ENCODE measurements at places on chromosomes 6 and 20.

- DNase-seq = no peak
These were observed 88.3 kb downstream of the SSR1 start for GRCh38 chr6:7224731-7225130.

GRCh38 chr6:1123386-1124375 is 188.2 kb upstream of the FOXQ1 start:
- no peak for DNase-seq

GRCh38 chr6:7431313-7431673 is 41.7 kb downstream of the RIOK1 start:
- no peak for DNase-seq

DNA sequence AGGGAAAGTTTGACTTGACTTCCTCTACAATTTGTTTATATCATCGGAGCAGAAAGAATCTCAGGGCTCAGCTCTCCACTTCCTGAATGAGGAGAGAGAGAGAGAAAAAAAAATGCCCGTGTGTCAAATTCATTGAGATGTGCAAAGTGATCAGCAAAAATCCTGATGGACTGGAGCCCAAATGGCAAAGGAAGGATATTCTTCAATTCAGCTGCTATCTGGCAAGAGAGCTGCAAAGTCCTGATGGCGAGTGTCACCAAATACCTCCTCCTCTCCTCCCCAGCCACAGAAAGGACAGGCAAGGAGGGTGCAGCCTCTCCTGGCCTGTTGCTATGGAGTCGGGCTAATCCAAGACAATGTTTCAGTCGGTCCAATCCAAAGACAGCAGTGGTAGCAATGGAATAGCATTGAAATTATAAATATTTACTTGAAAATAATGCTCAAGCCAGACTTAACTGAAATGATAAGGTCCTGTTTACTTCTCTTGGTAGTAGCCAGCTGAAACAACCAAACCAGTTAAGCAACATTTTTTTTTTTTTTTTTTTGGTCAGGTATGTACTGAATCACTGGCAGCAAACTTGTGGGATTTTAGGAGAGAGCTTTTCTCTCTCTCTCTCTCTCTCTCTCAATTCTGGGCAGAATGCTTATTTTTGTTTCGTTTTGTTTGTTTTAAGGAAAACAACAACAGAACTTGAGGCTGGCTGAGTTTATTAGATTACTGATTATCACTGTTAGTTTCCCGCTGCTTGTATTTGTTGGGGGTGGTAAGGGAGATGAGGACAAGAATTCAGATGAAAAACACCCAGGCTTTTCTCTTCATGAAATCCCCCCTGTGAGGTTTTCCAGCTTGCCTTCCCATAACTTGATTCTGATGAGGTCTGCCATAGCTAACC is 204.2 kb downstream of the BCAS1 start:
- DNase-seq = no peak

- DNase-seq = no peak
These were observed 100.1 kb downstream of the EPB41L2 start for GRCh38 chr6:130962966-130963365.

- no peak for DNase-seq
These were observed 203.8 kb downstream of the TAF4 start for GRCh38 chr20:61861858-61862257.

GRCh38 chr6:1597121-1597744 is 12.5 kb upstream of the FOXC1 start:
- DNase-seq = no peak

DNA sequence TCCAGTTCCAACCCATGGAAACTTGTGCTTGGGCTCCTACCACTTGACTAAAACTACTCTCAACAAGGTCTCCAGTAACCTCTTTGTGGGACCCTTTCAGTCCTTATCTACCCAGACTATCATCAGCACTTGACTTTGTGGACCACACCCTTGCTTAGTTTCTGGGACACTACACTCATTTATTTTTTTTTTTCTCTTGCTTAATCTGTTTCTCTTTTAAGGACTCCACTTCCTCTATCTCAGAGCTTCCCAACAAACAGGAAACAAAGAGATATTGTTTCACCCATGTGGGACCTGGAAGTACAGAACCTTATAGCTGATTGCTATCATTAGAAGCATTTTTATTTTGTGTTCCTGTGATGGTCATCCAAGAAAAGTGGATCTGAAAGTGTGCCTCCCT is 28.8 kb upstream of the ME1 start:
- DNase-seq = no peak

DNA sequence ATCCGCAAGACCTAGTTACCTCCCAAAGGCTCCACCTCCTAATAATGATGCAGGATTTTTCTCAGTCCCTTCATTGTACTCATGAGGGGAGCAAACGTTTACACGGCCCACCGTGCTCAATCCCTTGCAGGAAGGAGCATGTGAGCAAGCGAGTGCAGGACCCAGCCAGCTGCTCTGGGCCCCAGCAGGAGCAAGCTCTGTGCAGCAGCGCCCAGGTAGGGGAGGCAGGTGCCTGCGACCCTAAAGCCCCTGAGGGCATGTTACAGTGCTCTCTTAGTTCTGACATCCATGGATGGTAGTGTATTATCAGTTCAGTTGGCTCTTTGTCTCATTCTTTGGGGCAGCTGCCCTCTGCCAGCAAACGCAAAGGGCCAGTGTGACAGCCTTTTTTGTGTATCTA is 143.4 kb downstream of the TBXT start:
- no peak for DNase-seq

DNA sequence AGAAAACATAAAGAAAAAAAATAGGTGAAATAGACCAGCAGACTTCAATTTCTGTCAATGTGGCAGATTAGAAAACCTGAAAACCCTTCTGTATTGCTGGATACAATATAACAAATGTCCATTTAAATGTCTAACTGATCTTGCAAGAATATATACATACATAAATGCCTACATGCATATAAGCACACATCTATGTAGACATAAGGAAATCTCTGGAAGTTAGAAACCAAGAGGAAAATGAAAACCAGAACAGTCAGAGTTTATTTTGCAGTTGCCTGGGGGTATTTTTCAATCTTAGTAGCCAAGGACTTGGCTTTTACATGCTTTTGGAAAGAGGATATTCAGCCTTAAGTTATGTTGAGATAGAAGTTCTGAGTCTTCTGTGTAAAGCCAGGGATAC is 184.0 kb downstream of the RPS12 start:
- no peak for DNase-seq

GRCh38 chr6:41723530-41724227 is 11.7 kb downstream of the TFEB start:
- no peak for DNase-seq

- no peak for DNase-seq
These were observed 647.6 kb upstream of the FLRT3 start for GRCh38 chr20:14984768-14985622.

- no peak for DNase-seq
These were observed 17.5 kb upstream of the L3MBTL1 start for GRCh38 chr20:43490038-43490437.

DNA sequence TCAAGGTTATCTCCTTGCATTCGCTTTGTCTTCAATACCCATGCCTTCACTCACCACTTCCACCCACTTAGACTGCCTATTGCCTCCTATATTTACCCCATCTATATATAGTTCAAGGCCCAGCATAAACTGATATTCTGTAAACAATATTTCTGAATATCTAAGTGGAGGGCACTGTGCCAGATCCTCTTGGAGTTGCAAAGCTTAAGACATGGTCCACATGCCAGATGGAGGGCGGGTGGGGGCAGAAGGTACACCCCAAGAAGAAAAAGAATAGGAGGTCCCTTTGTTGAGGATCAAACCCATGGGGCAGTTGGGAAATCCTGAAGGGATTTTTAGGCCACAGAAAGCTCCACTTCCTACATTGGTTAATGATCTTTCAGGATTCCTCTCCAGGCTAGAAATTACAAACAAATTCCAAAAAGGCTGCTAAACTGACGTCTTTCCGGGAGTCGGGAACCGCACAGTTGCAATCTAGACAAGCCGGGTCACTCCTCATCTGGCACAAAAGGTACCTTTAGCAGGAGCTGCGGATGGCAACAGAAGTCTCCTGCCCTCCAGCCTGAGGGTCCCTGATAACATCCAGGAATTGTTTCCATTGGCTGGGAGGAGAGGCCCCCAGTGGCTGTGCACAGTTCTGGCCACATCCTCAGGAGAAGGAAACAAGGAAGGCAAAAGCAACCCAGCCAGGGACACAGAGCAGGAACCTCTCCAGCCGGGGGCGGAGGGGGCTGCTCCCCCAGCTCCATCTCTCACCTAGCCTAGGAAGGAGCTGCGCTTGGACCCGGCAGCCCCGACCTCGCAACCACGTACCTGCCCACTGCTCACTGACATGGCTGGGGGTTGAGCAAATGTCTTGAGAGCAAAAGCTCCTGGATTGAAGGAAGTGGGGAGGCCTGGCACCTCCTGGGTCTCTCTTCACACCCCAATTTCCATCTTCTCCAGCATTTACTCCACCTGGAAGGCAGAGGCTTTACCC is 5.9 kb upstream of the LPIN3 start:
- DNase-seq = no peak

GRCh38 chr6:96610019-96610418 is 47.1 kb downstream of the FHL5 start:
- DNase-seq = no peak

DNA sequence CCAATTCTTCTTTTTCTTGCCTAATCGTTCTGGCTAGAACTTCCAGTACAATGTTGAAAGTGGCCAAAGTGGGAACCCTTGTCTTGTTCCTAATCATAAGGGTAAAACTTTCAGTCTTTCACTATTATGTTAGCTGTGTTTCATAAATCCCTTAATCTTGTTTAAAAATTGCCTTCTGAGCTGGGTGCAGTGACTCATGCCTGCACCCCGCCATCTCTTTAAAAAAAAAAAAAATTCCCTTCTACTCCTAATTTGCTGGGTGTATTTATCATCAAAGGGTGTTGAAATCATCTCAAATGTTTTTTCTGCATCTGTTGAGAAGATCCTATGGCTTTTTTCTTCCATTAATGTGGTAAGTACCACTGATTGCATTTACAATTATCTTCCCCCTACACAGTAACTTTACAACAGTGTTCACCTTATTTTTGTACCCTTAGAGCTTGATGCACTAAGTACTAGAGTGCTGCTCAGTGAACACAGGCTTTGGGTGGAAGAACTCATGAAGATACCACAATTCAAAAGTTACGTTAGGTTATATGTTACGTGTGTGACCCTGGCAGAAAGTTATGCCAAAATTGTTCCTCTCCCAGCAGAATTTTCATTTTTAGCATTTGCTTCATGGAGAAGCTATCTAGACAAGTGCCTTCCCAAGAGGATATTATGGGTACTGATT is 9.7 kb downstream of the SNRPB start:
- no peak for DNase-seq

- DNase-seq = no peak
These were observed 86.0 kb upstream of the IYD start for GRCh38 chr6:150282806-150283205.

- no peak for DNase-seq
These were observed 731.4 kb upstream of the CITED2 start for GRCh38 chr6:140105857-140106256.

DNA sequence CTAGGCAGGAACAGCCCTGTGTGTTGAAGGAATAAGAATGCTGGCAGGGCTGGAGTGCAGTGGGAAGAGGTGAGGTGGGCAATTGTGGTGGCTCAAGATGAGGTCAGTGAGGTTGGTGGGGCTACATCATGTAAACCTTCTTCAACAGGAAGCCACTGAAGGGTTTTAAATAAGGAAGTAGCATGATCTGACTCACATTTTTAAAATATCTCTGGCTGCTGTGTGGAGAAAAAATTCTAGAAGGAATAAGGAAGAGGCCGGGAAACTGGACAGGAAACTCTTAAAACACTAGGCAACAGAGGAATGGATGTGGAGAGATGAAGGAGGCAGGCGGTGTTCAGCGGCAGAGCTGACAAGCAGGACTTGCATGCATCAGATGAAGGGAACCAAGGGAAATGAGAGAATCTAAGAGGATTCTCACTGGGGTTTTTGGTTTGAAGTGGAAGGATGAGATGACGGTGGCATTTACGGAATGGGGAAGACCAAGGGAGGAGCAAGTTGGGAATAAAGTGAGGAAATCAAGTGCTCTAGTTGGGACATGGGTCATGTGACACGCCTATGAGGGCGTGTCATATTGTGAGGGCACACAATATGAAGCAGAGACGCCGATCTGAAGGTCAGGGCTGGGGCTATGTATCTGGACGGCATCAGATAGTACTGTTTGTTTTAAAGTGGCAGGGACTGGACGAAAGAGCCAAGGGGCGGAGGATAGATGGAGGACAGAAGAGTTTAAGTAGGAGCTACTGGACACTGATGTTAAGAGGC is 18.2 kb downstream of the TMEM242 start:
- no peak for DNase-seq

DNA sequence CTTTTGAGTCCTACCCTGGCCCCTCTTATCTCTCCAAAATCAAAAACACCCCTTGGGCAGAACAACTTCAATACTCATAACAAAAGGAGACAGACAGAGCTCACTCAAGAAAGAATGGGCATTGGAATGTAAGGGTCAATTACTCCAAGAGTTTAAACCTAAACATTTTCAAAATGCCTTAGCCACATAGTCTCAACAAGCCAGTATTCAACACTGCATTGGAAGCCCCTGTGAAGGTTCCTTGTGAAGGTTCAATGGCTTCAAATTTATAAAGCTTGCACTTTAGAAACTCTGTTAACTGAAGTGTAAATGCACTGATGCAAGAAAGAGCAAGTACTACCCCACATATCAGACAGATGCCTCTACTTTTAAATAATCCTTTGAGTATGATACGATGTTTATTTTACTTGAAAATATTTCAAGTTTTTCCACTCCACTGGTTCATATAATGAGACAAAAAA is 139.1 kb upstream of the LAMP5 start:
- DNase-seq = no peak

DNA sequence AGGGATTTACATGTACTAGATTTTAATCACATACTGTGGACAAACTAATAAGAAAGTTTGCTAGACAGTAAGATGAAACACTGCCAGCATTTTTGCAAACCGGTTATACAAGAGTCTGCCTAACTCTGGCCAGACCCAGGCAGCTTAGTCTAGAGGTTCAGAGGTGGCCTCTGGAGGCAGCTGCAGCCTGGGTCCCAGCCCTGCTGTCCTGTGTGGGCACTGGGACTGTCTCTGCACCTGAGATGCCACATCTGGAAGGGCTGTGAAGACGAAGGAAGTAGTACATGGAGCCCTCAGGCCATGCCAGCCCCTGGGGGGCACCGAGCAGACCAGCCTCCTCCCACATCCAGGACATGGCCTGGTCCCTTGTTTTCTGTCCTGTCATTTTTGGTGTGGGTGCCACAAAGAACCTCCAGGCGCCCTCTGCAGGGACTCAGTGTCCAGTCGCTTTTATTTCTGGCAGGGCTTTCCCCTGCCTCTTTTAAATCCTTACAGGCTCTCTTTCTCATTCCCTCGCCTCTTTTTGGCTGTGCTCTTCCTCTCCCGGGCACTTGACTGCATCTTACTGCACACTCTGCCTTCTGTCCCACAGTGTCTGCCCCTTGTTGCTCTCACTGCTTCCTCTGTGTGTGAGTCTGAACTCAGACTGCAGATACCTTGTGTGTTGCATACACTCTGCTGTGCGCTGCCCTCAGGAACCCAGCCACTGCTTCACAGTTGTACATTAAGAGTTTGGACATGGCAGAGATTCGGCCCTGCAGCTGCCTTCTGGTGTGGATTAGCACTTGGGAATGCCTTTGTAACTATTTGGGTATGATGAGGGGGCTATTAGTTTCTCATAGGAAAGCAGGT is 216.7 kb downstream of the ZDHHC14 start:
- no peak for DNase-seq

GRCh38 chr6:161507375-161507774 is 233.5 kb upstream of the AGPAT4 start:
- no peak for DNase-seq

Data from activated CD8-positive, alpha-beta memory T cell treated with anti-CD3 and anti-CD28 coated beads for 4 hours (primary cell).